ENCODE measurements at places on chromosomes 4 and X.

GRCh38 chr4:78671903-78672815, 104.0 kb upstream of the BMP2K start:
- DNase-seq = no peak

DNA sequence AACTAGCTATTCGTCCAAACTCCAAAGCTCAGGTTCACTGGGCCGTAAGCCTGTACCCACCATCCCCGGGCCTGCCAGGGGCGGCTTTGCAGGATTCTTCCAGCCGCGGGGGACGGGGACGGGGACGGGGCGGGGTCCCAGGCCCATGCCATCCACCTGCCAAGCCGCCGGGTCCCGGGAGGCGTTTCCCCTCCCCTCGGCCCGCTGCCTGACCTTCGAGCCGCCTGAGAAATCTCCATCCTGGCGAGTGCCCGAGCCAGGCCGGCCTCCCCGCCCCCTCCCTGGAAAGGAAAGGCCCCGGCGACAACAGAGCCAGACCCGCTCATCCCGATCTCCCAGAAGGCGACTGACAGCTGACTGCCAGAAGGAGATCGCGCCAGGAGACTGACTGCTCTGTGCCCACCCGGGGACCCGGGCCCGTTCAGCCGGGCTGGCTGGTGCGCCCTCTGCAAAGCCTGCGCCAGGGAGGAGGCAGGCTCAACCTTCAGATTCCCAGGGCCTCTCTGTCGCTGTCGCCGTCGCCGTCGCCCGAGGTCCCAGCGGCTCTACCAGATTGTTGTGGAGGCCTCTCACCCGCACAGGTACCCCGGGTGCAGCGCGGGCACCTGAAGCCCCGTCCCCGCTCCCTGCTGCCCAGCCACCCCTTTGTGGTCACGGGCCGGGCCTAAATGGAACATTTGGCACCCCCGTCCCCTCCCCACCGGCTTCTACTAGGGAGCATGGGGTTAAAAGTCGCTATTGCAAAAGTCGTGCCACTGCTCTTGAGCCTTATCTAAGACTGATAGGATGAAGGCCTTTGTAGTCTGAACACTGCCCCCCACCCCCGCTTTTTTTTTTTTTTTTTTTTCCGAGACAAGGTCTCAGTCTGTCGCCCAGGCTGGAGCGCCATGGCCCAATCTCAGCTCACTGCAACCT, at the start of gene RGN:
RGN (plus strand) TSS at position 315 of the 915 bp plus-strand sequence. CDS start 2,702 bp downstream, outside the sequence.
- no peak for DNase-seq

DNA sequence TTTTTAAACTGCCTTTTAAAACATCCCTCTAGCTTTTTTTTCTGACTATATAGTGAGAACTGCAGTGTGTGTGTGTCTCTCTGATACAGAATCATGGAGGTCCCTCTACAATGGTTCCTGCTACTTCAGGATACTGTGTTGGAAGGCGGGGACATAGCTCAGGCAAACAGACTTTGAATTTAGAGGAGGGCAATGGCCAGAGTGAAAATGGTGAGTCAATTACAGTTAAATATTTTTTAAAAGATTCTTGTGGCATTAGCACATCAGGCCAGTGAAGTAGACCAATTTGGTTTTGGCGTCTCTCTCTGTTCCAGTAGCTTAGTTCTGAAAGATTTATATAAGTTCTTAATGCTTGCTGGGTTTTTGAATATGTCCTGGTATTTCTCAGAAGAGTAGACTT, 47.1 kb downstream of the ALG13 start:
- DNase-seq = no peak

DNA sequence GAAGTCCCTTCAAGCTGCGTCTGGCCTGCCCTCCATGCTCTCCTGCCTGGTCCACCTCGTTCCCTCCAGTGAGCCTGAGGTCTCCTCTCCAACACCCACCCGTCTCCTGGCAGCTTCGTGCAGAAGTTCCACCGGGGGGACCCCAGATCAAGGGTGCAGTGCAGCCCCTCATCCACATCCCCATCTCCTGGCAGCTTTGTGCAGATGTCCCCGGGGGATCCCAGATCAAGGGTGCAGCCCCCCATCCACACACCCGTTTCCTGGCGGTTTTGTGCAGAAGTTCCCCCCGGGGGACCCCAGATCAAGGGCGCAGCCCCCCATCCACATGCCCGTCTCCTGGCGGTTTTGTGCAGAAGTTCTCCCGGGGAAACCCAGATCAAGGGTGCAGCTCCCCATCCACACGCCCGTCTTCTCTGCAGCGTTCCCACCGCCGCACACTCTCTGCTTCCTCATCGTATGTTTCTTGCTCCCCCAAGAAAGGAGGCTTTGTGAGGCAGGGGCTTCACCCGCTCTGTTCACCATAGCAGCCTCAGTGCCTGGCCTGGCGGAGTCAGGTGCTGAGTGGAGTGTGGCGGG, 35.7 kb downstream of the PIGG start:
- no peak for DNase-seq

- DNase-seq = no peak
Observed at GRCh38 chrX:129404670-129405008, 118.7 kb downstream of the SMARCA1 start.

DNA sequence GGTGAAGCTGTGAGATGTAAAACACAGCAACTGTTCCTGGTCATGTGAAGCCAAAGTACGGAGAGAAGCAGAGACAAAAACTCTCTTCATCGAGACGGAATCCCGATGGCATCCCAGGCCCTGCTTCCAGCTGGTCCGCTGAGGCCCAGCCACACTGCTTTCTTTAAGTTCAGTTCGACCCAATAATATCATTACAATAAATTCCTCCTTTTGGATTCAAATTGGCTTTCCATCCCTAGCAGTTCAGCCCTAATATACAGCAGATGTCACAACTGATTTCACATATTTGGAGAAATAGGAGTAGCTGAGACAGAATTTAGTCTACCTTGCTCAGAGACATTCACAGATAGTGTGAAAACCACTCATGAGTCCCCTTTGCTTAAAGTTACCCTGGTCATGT, 98.3 kb upstream of the SPRY1 start:
- DNase-seq = no peak

DNA sequence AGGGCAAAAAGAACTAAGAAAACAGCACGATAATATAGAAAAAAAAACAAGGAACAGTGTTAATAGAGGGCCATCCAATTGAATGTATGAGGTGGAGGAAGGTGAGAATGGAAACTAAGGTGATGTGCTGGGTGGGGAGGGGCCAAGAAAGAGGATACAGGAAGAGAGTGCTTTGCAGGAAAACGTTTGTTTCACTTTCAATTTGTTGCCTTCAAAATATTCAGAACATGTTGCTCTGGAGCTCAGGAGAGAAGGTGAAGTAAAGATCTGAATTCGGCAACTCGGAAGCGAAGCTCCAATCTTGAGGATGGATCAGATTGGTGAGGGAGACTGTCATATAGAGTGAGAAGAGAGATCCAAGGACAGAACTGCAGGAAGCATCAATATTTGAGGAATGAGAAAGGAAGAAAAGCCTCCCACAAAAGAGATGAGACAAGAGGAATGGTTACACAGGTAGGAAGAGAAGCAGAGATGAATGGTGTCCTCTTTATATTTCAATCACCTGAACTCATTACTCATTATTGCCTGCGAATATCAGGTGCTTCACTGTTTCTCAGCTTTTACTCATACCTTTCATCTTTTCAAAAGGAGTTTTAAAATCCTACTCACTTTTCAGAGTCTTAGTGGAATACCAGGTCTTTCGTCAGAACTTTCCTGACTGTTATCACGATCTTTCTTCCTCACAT, 14.7 kb upstream of the SEC24D start:
- peak; percentile 8 for DNase-seq

DNA sequence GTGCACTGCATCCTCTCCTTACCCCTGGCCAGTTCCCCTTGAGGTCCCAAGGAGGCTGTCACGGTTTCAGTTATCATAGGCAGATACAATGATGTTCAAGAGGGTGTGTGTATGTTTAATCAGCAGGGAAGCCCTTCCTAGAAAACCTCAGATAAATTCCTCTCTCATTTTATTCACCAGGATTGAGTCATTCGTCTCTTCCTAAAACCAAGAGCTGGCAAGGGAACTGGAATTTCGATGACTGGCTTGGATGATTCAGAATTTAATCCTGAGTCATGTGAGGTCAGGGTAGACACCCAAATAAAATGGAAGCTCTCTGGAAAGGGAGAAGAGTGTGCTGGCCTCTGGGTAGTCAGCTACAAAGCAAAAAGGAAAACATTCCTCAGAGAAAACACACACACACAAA, 106.2 kb upstream of the RAPGEF2 start:
- no peak for DNase-seq

DNA sequence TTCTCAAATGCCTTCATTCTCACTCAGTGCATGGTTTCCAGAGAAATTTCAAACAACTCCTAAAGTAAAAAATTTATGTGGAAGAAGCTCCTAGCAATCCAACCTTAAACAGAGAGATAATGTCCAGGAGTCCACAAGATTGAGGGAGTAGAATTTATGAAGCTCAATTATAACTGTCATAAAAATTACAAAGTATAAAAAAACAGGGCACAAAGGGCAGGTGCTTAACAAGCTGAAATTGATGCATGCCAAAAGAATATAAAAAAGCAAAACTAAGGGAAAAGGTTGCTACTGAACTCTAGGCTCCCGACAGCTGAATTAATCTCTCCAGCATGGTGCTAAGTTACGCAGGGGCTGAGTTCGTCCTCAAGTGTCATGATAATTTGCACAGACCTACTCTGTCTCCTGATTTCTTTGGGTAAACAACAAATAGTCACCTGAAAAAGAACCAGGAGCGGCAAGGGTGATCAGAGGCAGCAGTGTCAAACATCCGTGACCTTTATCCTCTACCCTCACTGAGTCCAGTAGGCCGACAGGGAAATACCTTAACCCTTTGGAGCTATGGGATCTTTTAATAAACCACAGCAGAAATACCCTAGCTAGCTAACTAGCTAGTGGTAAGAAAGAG, 47.2 kb upstream of the RELL1 start:
- DNase-seq = no peak

GRCh38 chr4:14582677-14583076, 419.6 kb upstream of the CPEB2 start:
- no peak for DNase-seq

DNA sequence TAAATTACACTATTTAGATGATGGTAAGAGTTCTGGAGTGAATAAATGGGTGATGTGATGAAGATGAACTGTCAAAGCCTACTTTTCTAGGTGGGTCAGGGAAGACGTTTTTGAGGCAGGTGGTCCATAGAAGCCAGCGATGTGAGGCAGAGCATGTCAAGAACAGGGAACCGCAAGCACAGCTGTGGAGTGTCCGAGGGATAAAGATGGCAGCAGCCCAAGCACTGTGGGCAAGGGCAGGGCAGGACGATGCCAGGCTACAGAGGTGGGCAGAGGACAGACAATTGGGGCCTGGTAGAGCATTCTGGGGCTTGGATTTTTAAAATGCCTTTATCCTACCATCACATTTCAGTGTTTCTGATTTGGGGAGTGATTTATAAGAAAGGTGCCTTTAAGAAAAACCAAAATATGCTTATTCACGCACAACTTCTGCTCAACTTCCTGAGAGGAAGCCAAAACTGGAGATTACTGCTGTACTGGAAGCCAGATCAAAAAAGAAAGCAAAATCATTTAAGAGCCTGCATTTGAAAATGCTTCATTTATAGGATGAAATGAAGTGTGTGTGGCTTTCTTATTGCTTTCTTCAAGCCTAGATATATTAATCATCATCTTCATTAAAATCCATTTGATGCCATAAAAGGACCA, 119.0 kb upstream of the WDR17 start:
- DNase-seq = no peak

GRCh38 chrX:38627683-38628082, 66.3 kb downstream of the TSPAN7 start:
- peak; percentile 20 for DNase-seq

DNA sequence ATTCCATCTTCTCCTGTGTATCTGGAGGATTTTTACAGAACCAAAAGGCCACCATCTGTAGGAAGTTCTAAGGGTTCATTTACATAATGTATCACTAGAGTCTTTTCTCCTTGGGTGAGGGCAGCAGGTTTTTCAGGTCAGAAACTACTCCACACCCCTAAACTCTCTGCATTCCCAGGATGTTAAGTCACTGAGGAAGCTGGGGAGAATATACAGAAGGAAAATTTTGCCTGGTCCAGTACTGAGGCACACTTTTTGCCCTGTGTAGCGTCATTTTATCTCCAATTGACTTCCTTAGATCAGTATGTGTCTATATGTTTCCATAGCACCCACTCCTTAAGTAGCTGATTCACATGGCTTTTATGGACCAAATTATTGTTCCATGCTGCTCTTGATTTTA, 17.0 kb downstream of the XKRX start:
- DNase-seq = no peak

DNA sequence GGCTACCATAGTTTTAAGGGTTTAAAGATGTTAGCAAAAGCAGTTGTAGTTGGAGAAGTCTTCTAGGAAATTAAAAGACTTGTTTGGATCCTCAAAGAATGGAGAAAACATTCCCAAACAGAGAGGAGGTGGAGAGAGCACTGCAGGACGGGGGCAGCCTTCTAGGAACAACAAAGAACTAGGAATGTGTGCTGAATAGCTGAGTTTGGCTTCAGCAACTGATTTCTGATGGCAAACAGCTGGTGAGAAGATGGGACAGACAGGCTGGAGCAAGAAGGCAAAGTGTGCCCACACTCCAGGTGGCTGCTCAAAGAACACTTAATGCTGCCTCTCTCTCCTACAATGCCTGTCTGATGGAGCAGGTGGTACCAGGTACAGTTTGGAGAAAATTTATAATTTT, 1331.1 kb downstream of the ADGRL3 start:
- DNase-seq = no peak

DNA sequence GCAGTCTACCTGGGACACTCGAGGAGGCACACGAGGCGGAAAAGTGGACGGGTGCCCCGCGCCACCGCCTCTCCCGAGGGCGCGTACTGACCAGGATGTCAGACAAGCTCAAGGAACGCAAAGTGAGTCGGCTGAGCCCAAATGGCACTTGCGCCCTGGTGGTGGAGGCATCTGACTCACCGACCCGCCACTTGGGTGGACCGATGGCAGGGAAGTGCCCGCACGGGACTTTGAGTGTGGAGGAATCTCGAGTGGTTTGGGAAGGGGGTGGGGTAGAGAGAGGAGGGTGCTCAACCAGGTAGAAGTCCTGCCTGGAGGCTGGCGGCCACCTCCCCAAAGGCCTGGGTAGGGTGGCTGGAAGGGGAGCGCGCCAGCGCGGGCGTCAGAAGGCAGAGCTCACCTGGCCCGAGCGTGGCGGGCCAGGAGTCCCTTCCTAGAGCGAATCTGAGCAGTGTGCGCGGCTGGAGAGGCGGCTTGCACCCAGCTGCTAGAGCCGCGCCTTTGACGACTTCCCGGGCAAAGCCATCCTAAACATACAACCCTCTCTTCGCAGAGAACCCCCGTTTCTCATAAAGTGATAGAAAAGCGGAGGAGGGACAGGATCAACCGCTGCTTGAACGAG, 655 bp downstream of the HELT start:
- DNase-seq = no peak

- DNase-seq = peak; percentile 5
Observed at GRCh38 chr4:104491481-104492182, 3.1 kb downstream of the CXXC4 start.

- no peak for DNase-seq
Observed at GRCh38 chr4:47287735-47288134, 175.8 kb downstream of the COMMD8 start.

- no peak for DNase-seq
Observed at GRCh38 chr4:105979506-105979905, 84.2 kb downstream of the NPNT start.

DNA sequence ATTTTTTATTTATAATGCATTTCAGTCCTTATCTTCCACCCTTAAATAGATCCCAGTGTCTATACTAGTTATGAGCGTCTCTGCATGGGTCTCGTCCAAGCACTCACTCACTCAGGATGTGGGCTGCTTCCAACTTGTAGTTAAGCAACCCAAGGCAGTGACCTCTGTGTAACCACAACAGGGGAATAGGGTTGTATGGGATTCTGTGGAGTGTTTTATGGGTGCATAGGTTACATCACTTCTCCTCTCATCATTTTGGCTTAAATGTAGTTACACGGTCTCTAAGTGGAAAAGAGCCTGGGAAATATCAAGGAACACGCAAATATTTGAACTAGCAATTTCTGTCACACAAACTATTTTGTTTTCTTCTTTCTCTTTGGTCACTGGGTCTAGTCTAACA, 931.0 kb downstream of the STIM2 start:
- DNase-seq = no peak
